ENCODE measurements at places on chromosomes 12 and 14. TPM values are rescaled to one million over a fixed set of nuclear protein-coding genes. Genes with fewer than 3 reads are reported as not detected.

The FOXG1 gene
- under 0.01 TPM for total RNA-seq

The ARID2 gene
- total RNA-seq, result 15.1 TPM

The YBX3 gene
- 81.4 TPM for total RNA-seq

The KCNK13 gene
- total RNA-seq, result under 0.01 TPM

All from uterine smooth muscle cell (primary cell).